ENCODE measurements at places on chromosomes 2 and 18. TPM values are rescaled to one million over a fixed set of nuclear protein-coding genes. Genes with fewer than 3 reads are reported as not detected.
A peak's percentile ranks its signal among the peaks of the same experiment; 100 is the strongest.

DNA sequence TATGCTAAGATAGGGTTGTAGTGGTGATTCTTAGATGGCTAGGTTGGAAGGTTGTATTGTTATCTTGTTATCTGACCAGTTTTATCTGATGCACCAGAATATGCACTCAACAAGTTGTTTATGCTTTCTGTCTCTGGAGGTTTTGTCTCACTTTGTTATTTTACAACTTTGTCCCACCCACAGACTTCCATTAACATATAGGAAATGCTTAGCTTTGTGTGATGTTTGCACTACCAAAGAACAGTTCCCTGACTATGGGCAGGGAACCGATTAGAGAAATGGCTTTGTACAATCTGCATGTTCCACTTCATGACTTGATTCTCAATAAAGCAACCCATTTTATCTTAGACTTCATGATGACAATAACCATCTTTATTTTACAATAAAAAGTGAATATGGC lies 160.6 kb upstream of the CDH20 start:
- H3K4me1 ChIP-seq: no peaks in the 10 kb centered on the region
- no peak for DNase-seq
- H3K4me3 ChIP-seq: no peak overlapping the region
- no peak overlapping the region for H3K27ac ChIP-seq
- no peaks in the 10 kb centered on the region for H3K36me3 ChIP-seq

- no peak overlapping the region for H3K4me3 ChIP-seq
- H3K27ac ChIP-seq: no peak overlapping the region
- no peaks in the 10 kb centered on the region for H3K36me3 ChIP-seq
- no peaks in the 10 kb centered on the region for H3K4me1 ChIP-seq
- no peak for DNase-seq
Measured at GRCh38 chr2:126909366-126909765, 10.7 kb downstream of the TEX51 start.

GRCh38 chr18:78021196-78021595 lies 771.5 kb downstream of the GALR1 start:
- H3K36me3 ChIP-seq: no peaks in the 10 kb centered on the region
- DNase-seq: no peak
- no peak overlapping the region for H3K4me3 ChIP-seq
- no peaks in the 10 kb centered on the region for H3K27me3 ChIP-seq

DNA sequence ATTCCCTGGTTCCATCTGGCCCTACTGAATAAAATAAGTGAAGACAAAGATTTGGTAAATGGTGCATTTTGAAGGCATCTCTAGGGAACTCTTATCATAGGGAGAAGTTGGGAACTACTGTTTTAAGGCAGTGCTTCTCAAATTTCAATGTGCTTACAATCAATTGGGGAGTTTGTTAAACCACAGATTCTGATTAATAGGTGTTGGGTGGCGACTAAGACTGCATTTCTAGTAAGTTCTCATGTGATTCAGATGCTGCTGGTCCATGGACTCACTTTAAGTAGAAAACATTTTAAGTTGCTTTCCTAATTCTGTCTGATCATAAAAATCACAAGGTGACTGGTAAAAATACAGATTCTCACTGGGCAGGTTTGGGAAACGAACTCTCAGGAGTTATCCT lies 14.6 kb downstream of the FARSB start:
- H3K27me3 ChIP-seq: no peaks in the 10 kb centered on the region
- peaks cover 11% of the 10 kb centered on the region for H3K4me1 ChIP-seq
- H3K4me3 ChIP-seq: no peak overlapping the region
- H3K36me3 ChIP-seq: peaks cover 19% of the 10 kb centered on the region
- peak overlapping the region; percentile 34 for H3K27ac ChIP-seq

- no peak overlapping the region for H3K4me3 ChIP-seq
- peaks cover 21% of the 10 kb centered on the region for H3K27me3 ChIP-seq
- DNase-seq: no peak
- H3K36me3 ChIP-seq: no peaks in the 10 kb centered on the region
- H3K27ac ChIP-seq: no peak overlapping the region
- H3K4me1 ChIP-seq: no peaks in the 10 kb centered on the region
Measured at GRCh38 chr2:217027414-217027813, 167.6 kb upstream of the TNP1 start.

GRCh38 chr18:2236232-2236631 lies 335.1 kb downstream of the METTL4 start:
- H3K4me1 ChIP-seq: no peaks in the 10 kb centered on the region
- no peak overlapping the region for H3K27ac ChIP-seq
- H3K27me3 ChIP-seq: peaks cover 23% of the 10 kb centered on the region
- H3K4me3 ChIP-seq: no peak overlapping the region
- no peak for DNase-seq

DNA sequence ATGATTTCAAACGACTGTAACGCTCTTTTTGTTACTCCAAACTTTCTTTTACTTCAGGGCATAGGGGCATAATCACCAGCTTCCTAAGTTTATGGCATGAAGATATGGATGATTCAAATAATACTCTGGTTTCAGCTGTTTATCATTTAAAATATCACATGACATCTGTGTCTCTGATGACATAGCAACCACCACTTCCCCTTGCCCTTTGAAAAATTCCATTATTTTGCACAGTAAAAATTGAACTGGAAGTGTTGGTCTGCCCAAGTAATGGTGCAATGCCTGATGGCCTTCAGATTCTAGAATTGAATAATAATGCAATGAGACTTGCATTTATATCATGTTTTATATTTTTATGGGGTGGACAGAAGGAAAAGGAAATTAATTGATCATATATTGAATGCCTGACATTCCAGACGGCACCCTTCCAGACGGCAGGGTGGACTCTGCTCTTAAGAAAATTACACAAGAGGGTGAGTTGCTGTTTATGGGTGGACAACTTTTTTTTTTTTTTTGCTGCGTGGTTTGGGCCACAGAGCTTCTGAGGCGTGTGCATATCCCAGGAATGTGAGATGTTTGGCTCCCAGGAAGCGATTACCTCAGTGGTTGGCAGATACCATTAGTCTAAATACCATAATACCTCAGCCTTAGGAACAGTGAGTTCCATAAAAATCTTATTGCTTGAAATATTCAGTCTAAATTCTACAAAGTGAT lies 101.7 kb upstream of the ZNF521 start:
- peaks cover 11% of the 10 kb centered on the region for H3K27me3 ChIP-seq
- DNase-seq: no peak
- H3K4me3 ChIP-seq: no peak overlapping the region
- no peaks in the 10 kb centered on the region for H3K4me1 ChIP-seq

DNA sequence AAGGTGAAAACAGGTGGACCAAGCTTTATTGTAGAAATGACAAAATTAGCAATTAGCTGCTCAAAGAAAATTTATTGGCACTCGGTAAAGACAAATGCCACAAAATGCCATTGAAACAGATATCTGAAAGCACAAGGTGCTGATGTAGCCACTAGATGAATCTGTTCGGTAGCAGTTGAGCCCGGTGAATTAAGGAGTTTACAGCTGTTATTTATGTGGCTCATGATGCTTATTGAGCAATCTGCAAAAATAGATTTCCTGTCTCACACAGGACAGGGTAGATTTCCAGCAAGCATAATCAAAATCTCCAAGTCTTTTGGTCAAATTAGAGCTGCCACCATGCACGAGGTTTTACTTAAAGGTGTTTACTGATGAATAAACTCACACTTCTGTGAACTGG lies 182.2 kb downstream of the PPP1R1C start:
- no peaks in the 10 kb centered on the region for H3K36me3 ChIP-seq
- no peak overlapping the region for H3K27ac ChIP-seq
- H3K4me1 ChIP-seq: no peaks in the 10 kb centered on the region
- no peak for DNase-seq
- H3K4me3 ChIP-seq: no peak overlapping the region

GRCh38 chr2:32012872-32013271 lies 2.1 kb upstream of the MEMO1 start:
- H3K27me3 ChIP-seq: no peaks in the 10 kb centered on the region
- H3K4me1 ChIP-seq: peaks cover 34% of the 10 kb centered on the region
- no peak for DNase-seq
- H3K4me3 ChIP-seq: no peak overlapping the region
- no peaks in the 10 kb centered on the region for H3K36me3 ChIP-seq

GRCh38 chr2:128427413-128427755 lies 108.7 kb upstream of the HS6ST1 start:
- H3K4me1 ChIP-seq: no peaks in the 10 kb centered on the region
- no peak for DNase-seq
- H3K27me3 ChIP-seq: peaks cover 11% of the 10 kb centered on the region
- H3K4me3 ChIP-seq: no peak overlapping the region
- no peaks in the 10 kb centered on the region for H3K36me3 ChIP-seq

DNA sequence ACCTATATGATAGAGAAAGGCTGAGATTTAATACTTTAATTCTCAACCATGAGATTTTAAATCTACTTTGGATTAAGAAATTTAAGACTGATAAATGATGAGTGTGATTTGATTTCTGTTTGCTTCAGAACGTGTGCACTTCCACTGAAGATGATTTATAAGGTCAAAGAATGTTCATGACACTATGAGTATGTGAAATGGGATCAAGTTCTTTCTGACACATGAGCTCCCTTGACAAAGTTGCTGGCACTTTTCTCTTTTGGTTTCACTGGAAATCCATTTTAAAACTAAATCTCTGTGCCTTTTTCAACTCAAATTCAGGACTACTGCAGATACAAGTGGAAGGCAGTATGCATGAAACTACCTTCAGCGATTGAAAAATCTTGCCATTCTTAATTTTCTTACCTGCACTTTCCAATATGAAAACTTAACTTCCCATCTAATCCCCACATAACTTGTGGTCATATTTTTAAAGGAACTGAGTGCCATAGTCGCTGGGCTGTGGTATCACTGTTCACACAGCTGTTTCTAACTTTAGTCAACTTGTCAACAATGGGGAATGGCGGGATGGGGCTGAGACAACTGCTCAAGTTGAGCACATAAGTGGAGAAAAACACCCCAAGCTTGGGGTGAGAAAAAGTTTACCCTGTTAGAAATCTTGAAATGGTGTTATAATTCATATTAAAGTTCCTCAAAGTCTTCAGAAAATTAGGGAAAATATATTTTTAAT lies 51.8 kb upstream of the TTN start:
- H3K4me3 ChIP-seq: no peak overlapping the region
- H3K27ac ChIP-seq: no peak overlapping the region
- no peaks in the 10 kb centered on the region for H3K36me3 ChIP-seq
- H3K4me1 ChIP-seq: no peaks in the 10 kb centered on the region

DNA sequence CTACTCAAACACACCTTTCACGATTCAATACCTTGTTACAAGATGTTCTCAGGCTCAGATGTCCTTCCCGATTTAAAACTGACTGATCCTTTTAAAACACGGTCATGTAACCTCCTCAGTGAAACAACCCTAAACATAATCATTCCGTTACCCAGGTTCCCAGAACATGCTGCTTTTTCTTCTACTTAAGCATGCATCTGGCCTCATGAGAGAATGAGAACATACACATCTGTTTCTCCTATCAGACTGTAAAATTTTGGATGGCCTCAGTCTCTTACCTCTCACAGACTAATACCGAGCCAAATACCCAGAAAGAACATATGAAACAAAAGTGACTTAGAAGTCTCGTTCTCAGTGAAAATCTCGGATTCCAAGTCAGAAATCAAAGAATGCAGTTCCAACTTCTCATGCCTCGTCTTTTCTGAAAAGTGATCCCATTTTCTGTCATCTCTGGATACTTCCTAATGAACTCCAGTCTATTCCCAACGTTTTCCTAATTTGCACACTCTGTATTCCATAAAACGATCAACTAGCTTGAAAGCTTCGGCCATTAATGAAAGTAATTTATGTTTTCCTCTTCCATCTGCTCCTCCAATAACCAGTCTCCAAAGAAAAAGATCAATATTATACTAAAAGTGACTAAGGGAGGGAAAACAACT lies 919 bp downstream of the SF3B1 start:
- peak overlapping the region; percentile 99 for H3K27ac ChIP-seq
- H3K4me1 ChIP-seq: peaks cover 57% of the 10 kb centered on the region
- peak overlapping the region; percentile 85 for H3K4me3 ChIP-seq
- H3K27me3 ChIP-seq: no peaks in the 10 kb centered on the region

- peaks cover 41% of the 10 kb centered on the region for H3K4me1 ChIP-seq
- DNase-seq: no peak
- no peaks in the 10 kb centered on the region for H3K27me3 ChIP-seq
- peak overlapping the region; percentile 3 for H3K4me3 ChIP-seq
- H3K36me3 ChIP-seq: no peaks in the 10 kb centered on the region
Measured at GRCh38 chr2:2648094-2648493, 317.0 kb upstream of the MYT1L start.

STARD6 gene
- not detected for total RNA-seq

COL6A3 gene
- 12.0 TPM for total RNA-seq

ACTG2 gene
- total RNA-seq: 0.22 TPM

CCDC85A gene
- total RNA-seq: not detected
